ENCODE measurements at places on chromosomes 4 and X.

- no peak for DNase-seq
These were observed 849.1 kb upstream of the SLIT2 start for GRCh38 chr4:19402581-19403065.

- DNase-seq, result no peak
These were observed 18.3 kb downstream of the GYG2 start for GRCh38 chrX:2846992-2847391.

GRCh38 chrX:118823263-118824172 lies at the start of gene ZCCHC12:
ZCCHC12 (plus strand) TSS chrX:118823824; CDS start chrX:118825245, 1,421 bp downstream.
- DNase-seq, result no peak

- DNase-seq, result no peak
These were observed 124.6 kb upstream of the ANXA3 start for GRCh38 chr4:78426972-78427371.

GRCh38 chr4:47368211-47368610 lies 95.3 kb downstream of the COMMD8 start:
- DNase-seq, result no peak

- no peak for DNase-seq
These were observed 20.5 kb downstream of the MAEA start for GRCh38 chr4:1310031-1310795.

DNA sequence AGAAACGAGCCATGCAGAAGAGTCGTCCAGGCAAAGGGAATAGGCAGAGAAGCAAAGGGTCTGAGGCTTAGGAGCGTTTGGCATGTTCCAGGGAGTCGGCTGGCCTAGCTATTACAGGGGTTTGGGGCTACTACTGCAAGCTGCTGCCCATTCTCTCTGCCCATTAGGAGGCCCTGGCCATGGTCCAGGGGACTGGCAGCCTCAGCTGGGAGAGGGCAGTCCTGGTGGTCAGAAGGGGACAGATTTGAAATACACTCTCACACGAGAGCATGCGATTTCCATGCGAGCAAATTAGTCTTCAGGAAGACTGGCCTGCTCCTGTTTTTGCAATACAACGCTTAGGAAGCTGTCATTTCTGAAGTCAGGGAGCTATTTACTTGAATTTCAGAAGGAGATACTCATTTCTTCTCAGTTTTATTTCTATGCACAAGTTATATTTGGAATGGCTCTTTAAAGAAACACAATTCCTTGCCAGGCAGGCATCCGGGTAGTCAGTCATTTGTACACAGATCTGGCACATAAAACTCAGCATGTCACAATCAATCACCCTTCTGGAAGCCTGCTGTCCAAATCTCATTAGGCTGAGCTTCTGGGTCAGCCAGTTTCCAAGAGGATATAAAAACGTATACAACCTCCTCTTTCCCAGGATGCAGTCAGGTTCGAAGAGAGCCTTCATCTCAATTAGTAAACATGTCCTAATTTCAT lies 27.0 kb downstream of the PROM1 start:
- DNase-seq, result no peak

- no peak for DNase-seq
These were observed 93.4 kb upstream of the MCF2 start for GRCh38 chrX:139801397-139801813.

DNA sequence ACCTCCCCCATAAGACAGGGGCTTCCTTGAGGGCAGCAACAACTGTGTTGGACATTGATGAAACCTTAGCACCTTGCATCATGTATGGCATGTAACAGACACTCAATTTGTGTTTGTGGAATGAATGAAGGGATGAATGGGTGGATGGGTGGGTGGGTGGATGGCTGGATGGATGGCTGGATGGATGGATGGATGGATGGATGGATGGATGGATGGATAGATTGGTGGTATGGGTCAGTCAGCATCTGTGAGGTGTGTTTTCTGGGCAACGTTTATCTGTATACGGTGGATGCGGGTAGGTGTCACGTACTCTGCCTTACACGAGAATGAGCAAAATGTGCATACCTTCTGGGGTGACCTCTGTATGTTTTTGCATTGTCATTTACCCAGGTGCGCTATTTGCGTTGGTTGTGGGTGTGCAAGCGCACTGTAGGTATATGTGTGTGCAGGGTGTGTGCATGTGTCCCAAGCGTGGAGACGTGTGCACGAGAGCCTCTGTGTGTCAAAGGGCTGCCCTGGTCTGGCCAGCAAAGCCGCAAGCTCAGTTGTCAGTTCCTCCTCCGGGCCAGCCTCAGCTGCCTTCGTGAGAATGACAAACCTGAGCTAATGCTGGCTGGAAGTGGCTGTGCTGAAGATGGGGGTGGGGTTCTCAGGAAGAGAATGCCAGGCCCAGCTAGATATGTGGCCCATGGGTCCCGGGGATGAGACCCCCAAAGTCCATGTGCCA lies 26.5 kb downstream of the ELF4 start:
- no peak for DNase-seq

- no peak for DNase-seq
These were observed 6.2 kb upstream of the CTBP1 start for GRCh38 chr4:1255151-1255550.

DNA sequence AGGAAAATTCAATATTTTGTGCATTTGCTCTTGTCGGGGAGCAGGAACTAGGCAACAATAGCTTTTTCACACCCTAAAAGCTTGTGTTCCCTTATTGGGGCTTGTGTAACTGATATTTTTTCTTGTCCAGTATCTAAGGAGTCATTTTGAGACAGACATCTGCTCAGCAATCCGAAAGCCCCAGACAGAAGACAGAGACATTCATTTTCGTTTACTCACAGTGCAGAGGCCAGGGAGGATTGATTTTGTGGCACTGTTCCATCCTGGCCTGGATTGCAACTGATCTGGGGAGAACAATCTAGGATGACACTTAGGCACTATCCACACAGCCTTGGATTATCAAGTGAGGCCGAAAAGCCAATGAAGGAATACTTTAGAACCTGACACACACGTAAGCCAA lies 27.4 kb upstream of the PLAC1 start:
- DNase-seq, result no peak

DNA sequence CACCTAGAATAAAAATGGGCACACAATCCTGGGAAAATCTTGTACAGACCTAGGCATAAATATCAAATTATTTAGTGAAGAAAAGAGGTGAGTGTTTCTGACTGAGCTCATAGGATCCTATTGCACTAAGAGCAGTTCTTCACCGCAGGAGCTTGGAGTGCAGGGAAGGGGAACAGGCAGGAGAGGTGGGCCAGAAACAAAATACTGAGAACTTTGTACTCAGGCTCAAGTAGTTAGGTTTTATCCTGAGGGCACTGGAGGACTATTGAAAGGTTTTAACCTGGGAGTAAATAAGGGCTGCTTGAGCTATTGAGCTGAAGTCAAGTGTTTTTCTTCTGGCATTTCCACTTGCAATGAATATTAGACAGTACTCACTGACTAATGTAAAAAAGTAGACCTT lies 12.2 kb downstream of the EPHA5 start:
- DNase-seq, result no peak

GRCh38 chrX:125131164-125131563 lies 188.5 kb upstream of the TEX13C start:
- DNase-seq, result no peak

DNA sequence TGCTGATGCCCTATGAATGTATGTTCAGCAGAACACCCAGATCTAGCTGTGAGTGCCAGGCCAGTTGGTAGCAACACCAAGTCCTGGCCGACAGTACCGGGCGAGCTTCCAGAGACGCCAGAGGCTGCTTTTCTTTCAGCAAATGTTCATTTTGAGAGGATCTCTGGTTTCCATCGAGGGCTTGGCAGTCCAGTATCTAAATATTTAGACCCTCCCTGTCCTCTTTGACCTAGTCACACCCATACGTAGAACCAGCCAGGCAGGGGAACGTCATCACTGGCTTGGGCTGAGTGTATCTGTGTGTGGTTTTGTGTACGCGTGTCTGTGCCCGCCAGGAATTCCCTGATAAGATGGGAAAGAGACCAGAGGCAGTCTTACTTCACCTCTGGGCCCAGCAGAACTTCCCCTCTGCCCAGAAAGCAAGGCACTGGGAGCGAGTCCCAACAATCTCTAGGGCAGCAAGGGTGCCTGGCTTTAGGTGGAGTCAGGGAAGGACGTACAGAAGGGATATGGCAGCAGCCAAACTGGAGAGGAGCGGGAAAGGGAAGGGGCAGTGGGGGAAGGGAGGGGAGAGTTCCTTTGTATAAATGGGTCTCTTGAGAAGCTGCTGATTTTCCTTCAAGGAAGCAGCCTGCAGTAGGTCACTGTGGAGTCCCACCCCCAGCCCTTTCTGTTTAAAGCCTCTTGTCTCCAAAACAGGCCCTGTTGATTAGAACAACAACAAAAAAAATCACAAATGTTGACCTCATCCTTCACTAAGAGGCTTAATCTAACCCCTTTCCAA lies 15.0 kb upstream of the ELF4 start:
- no peak for DNase-seq

DNA sequence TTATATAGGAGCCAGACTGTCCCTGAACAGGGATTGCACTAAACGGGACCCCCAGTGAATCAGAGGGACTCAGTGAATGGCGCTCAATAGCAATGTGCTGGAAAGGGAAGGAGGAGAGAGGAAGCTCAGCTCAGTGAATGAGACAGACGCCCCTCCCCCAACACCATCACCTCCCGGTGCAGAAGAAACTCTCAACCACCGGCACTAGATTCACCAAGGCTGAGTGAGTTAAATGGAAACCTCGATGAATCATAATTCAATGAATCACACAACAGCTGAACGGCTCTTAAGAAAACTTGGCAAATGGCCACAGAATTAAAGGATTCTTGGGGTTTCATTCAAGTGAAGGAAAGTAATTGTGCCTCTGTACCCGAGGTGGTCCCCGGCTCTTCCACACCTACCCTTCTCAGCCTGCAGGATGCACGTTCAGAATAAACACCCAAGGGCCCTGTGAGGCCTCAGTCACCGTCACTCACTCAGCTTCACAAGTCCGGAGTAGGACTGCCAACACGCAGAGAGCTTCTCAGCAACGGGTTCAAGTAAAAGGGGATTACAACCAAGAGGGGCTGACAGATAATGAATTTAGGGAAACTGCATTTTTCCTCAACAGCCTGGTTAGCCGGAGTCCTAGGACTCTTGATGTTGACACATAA lies 29.3 kb downstream of the CRMP1 start:
- no peak for DNase-seq

DNA sequence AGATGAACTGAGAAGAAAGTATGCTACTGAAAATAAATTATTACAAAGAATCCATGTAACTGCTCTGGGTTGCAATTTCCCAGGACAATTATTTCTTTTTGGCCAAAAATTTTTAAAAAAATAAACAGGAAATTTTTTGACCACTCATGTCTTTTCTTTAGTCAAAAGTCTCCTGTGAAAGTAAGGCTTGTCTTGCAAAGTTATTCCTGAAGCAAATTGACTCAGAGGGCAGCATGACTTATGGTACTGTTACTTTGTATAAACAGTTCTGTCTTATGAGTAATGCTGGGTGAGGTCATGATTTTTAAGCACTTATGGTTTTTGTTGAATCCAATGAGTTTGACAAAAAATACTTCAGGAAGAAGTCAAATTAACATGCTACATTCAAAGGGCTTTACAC lies 292.8 kb upstream of the ARSJ start:
- DNase-seq, result no peak

- no peak for DNase-seq
These were observed 146.3 kb downstream of the GRIA3 start for GRCh38 chrX:123330229-123330942.

DNA sequence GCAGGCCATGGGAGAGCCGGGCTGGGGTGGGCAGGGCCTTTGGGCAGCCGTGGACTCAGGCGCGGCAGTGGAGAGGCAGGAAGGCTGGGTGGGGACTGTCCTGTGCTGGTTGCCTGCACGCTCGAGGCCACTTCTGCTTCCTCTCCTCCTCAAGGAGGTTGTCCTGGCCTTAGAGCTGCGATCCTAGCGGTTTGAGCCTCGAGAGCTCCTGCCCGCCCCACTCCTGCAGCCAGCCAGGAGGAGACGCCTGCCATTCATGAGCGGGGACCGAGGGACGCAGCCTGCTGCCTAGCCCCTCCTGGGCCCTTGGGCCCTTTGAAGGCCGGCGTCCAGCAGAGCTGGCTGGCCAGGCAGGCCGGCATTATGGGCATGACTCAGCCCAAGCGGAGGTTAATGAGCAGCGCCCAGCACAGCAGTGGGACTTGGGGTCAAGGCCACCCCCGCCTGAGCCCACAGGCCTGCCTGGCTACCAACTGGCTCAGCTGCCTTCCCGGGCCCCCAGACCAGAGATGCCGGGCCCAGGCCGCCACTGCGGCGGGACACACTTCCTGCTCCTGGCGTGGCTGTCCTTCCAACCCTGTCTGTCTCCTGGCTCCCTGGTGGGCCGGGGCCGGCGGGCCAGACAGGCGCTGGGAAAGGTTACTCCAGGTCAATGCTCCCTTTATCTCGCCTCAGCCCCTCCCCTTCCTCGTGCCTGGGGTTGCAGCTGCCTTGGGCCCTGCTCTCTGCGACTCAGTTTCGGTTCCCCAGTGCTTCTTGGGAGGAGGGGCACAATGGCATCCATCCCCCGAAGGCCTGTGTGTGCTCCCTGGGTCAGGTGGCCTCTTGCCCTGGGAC lies 1.8 kb downstream of the ABCD1 start:
- no peak for DNase-seq

GRCh38 chr4:169185133-169185956 lies 85.4 kb downstream of the SH3RF1 start:
- no peak for DNase-seq

DNA sequence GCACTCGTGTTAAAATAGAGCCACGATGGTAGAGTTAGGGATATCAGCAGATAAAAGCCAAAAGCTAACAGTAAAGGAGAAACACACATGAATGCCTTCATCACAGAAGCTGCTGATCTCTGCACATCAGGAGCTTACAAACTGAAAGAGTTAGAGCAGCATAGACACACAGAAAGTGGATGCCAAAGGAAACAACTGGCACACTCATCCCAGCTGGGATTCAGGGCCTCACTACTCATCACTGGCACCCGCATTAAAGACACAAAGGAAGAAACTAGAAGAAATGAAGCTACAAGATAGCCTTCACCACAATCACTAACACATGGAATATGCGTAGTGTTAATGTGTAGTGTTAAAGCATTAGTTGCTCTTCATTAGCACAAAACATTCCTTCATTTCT lies 156.4 kb upstream of the TBL1X start:
- no peak for DNase-seq

GRCh38 chr4:96154676-96155075 lies 314.8 kb downstream of the PDHA2 start:
- no peak for DNase-seq

GRCh38 chrX:80432863-80433262 lies 12.6 kb downstream of the TENT5D start:
- no peak for DNase-seq

- no peak for DNase-seq
These were observed 424.8 kb upstream of the EPHA5 start for GRCh38 chr4:66095065-66095464.

DNA sequence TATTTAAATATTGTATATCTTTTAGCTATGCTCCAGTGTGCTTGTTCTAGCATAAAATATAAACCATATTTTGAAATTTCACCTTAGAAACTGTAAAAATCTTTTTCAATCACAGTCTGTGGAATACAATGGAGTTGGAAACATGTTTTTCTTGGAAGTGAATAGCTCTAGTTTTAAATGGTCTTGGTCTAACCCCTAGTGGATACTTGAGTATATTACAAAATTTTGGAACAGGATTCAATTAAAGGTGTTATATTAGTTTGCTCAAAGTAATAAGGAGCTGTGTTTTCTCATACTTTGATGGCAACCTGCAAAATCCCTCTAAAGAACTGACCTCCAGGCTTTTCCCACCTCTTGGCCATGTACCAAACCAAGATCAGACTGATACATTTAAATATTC lies 48.2 kb downstream of the STK26 start:
- no peak for DNase-seq
